ENCODE measurements at places on chromosomes 7 and 10. TPM values are rescaled to one million over a fixed set of nuclear protein-coding genes. Genes with fewer than 3 reads are reported as not detected.

Gene HOXA5
- total RNA-seq: 24.3 TPM

Gene PNLIPRP1
- not detected for total RNA-seq

Gene DYDC2
- total RNA-seq: 0.70 TPM

Gene SPDYE9
- total RNA-seq: not detected

Gene SPDYE8
- not detected for total RNA-seq

Gene MRLN
- not detected for total RNA-seq

Gene MCM10
- 15.7 TPM for total RNA-seq

Gene GIMAP4
- total RNA-seq: 6.6 TPM

Gene EVX1
- not detected for total RNA-seq

Gene CACNB2
- 35.4 TPM for total RNA-seq

Gene KLF14
- total RNA-seq: not detected

Gene MOGAT3
- total RNA-seq: not detected

Gene KMT2C
- 84.2 TPM for total RNA-seq

Gene ACSL5
- total RNA-seq: 773 TPM

Gene SEMA3C
- 120 TPM for total RNA-seq

Gene VSTM4
- 3.4 TPM for total RNA-seq

Gene CDHR3
- 82.5 TPM for total RNA-seq

Gene ANKRD30A
- total RNA-seq: not detected

Gene ASIC3
- 3.4 TPM for total RNA-seq

Gene TET1
- total RNA-seq: 1.1 TPM

Gene ZNF365
- 0.27 TPM for total RNA-seq

Gene ATRNL1
- 4.4 TPM for total RNA-seq

Gene FFAR4
- 0.80 TPM for total RNA-seq

Gene C7orf57
- total RNA-seq: not detected

Gene LBX1
- total RNA-seq: not detected

Gene PON3
- 5.5 TPM for total RNA-seq

Gene FGL2
- total RNA-seq: 16.1 TPM

Gene MSMB
- total RNA-seq: not detected

Gene RBP4
- not detected for total RNA-seq

Gene SMKR1
- total RNA-seq: not detected

Gene FXYD4
- total RNA-seq: not detected

Gene TMEM130
- total RNA-seq: 1.6 TPM

Gene RADIL
- 2.4 TPM for total RNA-seq

Gene KDM7A
- 59.3 TPM for total RNA-seq

Data from Peyer's patch (tissue), 4 donors.